ENCODE measurements at places on chromosomes 7 and 10. TPM values are rescaled to one million over a fixed set of nuclear protein-coding genes. Genes with fewer than 3 reads are reported as not detected.

VENTX gene
- total RNA-seq: not detected

ASB10 gene
- total RNA-seq: not detected

MRLN gene
- not detected for total RNA-seq

KLHL7 gene
- total RNA-seq: 34.9 TPM

AKR1C8 gene
- not detected for total RNA-seq

CACNA2D1 gene
- 1.1 TPM for total RNA-seq

ADAM22 gene
- total RNA-seq: 5.9 TPM

All from PC-3 (cell line).